Natural killer cell treated with Interleukin-12 subunit alpha and Interleukin-12 subunit beta and Interleukin-15 and Interleukin-18, amount 100 ng/mL, for 72 hours (primary cell): ENCODE measurements at places on chromosomes 13 and 19. TPM values are rescaled to one million over a fixed set of nuclear protein-coding genes. Genes with fewer than 3 reads are reported as not detected.

The CEACAM21 gene
- total RNA-seq, result 20.6 TPM

- DNase-seq, result no peak
Measured at GRCh38 chr19:45331411-45331810, 8.7 kb upstream of the CKM start.

DNA sequence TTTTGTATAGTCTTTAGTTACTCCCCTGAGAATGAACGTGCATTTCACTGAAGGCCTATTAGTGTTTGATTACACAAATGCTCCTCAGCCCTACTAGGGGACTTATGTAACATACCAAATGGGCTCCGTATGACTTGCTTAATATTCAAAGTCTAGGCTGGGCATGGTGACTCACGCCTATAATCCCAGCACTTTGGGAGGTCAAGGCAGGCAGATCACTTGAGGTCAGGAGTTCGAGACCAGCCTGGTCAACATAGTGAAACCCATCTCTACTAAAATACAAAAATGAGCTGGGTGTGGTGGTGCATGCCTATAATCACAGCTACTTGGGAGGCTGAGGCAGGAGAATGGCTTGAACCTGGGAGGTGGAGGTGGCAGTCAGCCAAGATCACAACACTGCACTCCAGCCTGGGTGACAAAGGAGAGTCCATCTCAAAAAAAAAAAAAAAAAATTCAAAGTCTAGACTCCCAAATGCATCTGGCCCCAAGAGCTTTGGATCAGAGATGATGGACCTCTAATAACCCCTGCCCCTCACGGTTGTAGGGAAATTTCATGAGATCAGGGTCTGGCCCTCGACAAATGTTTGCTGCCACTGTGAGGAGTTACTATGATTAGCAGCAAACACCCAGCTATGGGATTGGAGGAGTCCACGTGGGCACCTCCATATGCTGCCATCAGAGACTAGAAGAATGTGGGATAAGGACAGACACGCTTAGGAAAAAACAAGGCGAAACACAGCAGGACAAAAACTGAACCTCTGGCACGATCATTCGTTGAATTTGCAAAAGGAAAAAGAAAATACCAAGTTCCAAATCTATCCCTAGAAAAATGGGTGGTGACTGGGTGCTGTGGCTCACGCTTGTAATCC, 4.6 kb downstream of the FBXO17 start:
- DNase-seq, result no peak

GRCh38 chr13:103140001-103140671, 73.9 kb upstream of the SLC10A2 start:
- DNase-seq, result no peak

DNA sequence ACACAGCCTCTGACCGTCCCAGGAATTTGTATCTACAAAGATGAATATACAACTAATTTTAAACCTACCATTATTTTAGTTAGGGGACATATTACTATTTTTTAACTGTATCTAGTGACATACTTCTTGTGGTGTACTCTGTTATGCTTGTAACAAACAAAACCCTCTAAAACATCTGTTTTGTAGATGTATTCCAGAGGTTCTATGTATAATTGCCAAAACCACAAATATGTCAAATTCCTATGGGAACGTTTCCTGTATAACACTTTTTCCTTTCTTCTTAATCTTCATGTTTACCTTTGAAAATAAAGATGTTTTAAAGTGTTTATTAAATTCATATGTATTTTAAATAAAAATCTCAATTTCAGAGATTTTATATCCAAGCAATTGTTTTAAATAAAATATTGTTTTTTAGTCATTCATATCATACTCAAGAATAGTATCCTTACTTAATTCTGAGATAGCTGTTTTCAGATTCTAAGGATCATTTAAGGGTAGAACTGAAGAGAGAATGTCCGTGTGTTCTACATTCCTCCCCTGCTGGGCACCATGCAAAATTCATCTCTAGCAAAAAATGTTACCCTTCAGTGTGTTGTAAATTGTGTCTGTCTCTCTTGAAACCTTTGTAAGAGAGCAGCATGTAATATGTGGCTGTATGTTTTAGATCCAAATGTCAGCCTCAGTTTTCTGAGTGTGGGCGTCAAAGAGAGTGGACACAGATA, 1327.7 kb downstream of the EFNB2 start:
- no peak for DNase-seq

DNA sequence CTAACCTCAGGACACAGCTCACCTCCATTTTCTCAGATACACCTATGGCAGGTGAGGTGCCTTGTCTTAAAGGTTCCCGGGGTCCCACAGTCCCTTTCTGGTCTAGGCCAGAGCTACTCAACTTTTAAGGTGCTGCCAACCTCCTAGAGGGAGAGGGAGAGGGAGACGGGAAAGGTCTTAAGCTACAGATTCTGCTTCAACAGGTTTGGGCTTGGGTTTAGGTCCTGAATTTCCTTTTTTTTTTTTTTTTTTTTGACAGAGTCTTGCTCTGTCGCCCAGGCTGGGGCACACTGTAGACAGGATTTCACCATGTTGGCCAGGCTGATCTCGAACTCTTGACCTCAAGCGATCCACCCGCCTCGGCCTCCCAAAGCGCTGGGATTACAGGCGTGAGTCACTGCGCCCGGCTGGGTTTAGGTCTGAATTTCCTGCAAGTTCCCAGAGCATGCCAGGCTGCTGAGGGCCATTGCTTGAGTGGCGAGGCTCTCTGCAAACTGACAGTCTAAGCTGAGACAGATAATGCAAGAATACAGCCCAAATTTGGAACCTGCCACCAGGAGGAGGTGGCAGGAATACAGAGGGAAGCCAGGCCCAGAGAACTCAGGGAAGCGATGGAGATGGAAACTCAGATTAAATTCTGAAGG, 7.8 kb upstream of the SYCN start:
- DNase-seq, result no peak
